Body of pancreas (tissue), 4 donors: ENCODE measurements at places on chromosomes 1 and 21.

GRCh38 chr1:201675143-201675542 is 136.2 kb downstream of the NAV1 start:
- no peak for DNase-seq

- peak; percentile 79 for DNase-seq
Measured at GRCh38 chr1:234970731-234971476, 157.7 kb downstream of the TOMM20 start.

- DNase-seq: no peak
Measured at GRCh38 chr1:244325056-244325758, 126.5 kb downstream of the ADSS2 start.

DNA sequence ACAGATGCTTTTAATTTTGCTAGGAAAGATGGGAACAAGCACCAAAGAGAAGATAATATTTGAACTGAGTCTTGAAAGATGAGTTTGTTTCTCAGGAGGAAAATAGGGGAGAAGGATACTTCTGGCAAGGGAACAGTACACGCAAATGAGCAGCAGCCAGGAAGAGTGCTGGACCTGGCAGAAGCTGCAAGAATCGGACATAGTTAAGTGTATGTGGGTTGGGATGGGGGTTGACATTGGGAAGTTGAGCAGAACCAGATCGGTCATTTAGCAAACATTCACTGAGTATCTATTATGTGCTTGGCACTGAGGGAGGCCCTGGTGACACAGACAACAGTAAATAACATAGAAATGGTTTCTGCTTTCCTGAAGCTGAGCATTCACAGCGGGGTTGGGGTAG is 198.8 kb downstream of the PLPP3 start:
- DNase-seq: no peak

GRCh38 chr1:38097284-38097898 is 50.8 kb upstream of the POU3F1 start:
- DNase-seq: no peak

DNA sequence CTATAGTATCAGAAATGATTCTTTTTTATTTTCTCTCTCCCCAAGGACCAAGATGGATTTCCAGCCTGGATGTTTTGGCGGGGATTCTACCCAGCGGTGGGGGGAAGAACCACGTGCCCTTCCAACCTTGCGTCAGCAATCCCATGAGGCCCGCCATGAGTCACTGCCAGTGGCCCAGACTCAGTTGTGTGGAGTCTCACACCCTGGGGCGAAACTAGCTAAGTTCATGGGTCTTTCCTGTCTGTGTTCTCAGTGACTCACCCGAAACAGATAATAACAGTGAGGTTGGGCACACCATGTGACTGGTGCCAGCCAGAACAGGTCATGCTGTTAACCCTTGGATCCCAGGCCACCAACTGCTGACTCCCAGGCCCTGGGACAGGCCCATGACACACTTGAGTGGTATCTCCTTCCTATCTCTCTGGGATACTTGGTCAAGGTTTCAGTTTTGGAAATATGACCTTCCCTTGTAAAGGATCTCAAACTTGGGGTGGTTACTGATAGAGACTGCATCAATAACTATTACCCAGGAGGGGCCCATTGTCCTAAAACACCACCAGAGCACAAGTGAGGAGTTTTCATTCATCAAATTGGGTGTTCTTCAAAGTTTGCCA is 98.0 kb upstream of the DUSP10 start:
- DNase-seq: peak; percentile 93

DNA sequence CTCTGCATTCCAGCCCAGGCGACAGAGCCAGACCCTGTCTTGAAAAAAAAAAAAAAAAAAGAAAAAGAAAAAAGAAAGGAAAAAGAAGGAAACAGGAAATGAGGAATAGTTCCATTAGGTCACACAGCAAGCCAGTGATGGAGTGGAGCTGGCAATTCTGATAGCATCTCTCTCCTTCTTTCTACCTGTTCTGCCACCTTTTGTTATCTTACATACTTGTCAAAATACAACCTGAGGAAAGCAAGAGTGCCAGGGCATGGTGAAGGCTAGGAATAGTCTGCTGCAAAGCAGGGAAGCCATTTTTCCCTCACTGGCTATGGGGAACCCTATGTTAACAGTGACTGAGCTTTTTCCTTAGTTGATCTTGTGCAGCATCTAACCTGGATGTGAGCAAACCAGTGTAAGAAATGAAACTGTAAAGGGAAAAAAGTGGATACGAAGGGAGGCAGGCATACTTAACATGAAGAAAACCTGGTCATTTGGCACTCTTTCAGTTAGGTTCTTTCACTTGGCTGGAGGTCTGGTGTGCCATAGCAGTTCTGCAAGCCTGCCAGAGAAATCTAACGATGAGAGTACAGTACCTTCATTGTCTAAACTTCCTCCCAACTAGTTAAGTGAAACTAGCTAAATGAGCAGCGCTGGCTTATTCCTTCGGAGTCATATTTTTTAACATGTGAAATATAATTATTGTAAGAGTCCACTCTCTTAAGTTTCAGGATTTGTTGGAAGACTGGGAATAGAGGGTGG is 17.9 kb upstream of the THEM5 start:
- no peak for DNase-seq

DNA sequence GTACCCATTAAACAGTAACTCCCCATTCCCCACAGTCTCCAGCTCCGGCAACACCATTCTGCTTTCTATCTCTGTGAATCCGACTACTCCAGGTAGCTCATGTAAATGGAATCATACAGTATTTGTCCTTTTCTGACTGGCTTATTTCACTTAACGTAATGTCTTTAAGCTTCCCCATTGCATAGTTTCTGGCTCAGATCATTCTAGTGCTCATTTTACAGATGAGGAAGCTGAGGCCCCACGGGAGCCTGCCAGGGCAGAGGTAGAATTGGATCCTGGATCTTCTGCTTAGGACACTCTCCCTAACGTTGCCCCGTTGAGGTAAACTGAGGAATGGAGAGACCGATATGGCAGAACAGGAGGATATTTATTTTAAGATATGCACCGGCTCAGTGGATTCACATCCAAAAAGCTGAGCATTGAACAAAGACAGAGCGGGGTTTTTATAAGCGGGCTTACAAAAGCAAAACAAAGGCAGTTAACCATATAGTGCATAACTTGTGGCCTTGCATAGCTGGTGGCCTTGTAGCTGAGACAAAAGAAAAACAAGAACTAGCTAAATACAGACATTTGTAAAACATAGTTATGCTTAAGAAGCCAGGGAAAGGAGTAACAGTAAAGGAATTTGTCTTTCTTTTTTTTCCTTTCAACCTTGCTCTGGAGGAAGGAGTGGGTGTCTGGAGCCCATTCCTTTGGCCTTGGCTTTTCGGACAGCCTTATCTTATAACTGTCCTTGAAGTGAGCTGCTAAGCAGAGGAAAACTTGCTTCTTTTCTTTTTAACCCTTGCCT is 15.3 kb upstream of the KLHDC8A start:
- no peak for DNase-seq

DNA sequence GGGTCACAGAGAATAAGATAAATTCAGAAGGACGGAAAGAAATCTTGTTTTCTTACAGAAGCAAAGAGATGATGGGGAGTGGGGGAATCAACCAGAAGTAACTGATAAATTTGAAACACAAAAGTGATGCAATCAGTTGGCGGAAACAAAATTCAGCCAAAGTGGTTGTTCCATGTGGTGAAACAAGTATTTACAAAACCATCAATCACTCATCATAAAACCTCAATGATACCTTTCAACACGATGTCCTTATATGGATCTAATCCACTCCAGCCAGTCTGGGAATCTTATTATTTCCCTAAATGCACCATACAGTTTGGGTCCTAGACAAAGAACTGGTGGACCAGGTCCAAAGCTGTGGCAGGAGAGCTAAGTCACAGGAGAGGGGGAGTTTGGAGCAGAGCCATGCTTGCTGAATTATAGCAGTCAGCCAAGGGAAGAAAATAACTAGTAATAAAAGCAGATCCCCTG is 303.8 kb upstream of the LRRC7 start:
- no peak for DNase-seq

GRCh38 chr1:65844296-65844695 is 51.6 kb downstream of the PDE4B start:
- no peak for DNase-seq
